ENCODE measurements at places on chromosomes 3 and 15. TPM values are rescaled to one million over a fixed set of nuclear protein-coding genes. Genes with fewer than 3 reads are reported as not detected.

The SERPINI2 gene
- total RNA-seq = not detected

The DNAJB8 gene
- not detected for total RNA-seq

The TJP1 gene
- total RNA-seq = 47.2 TPM

The EFCC1 gene
- 0.26 TPM for total RNA-seq

The PRICKLE2 gene
- total RNA-seq = 6.7 TPM

The PLSCR2 gene
- not detected for total RNA-seq

The SUSD5 gene
- total RNA-seq = 0.84 TPM

The ALS2CL gene
- total RNA-seq = 3.8 TPM

DNA sequence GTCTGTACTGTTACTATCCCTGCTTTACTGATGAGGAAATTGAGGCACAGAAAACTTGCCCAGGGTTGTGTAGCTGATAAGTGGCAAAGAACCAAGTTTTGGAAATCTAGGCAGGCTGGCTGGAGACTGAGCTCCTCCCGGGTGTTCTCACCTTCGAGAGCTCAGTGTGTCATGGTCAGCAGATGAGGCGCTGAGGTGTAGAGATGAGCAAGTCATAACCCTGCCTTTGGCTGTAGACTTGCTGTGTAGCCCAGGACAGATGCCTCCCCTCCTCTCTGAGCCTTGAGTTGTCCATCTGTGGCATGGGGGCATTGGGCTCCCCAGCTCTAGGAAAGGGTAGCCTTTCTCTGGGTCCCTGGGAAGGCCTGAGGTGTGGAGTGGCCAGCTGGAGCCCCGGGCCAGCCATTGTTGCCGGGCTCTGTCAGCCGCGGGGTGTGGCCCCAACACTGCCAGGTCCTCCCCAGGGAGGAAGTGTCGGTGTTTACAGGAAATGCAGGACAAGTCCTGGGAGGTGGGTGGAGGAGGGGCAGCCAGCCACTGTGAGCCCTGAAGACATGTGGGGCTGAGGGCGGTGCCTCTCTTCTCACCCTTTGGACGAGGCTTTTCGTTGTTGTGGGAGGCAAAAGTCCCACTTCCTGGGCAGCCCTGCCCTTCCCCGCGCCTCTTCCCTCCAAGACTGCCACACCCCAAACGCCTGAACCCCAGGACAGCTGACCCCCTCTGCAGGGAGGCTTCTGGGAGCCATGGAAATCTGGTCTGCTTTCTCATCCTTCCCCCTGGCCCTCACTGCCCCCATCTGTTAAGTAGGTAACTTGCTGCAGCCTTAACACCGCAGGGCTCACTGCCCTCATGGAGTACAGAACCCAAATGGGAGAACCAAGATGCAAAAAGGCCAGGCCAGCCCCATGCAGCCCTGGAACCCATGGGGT is 29.1 kb downstream of the FGD5 start:
- no peaks in the 10 kb centered on the region for H3K27me3 ChIP-seq
- peak overlapping the region; percentile 71 for H3K27ac ChIP-seq
- no peak overlapping the region for H3K4me3 ChIP-seq
- peaks cover 6% of the 10 kb centered on the region for H3K4me1 ChIP-seq

GRCh38 chr3:12444582-12445471 is 39.5 kb upstream of the TSEN2 start:
- H3K27me3 ChIP-seq = peaks cover 17% of the 10 kb centered on the region
- no peaks in the 10 kb centered on the region for H3K4me1 ChIP-seq
- H3K27ac ChIP-seq = no peak overlapping the region
- DNase-seq = no peak

- no peaks in the 10 kb centered on the region for H3K36me3 ChIP-seq
- peaks cover 35% of the 10 kb centered on the region for H3K4me1 ChIP-seq
- H3K4me3 ChIP-seq = no peak overlapping the region
- peak; percentile 29 for DNase-seq
- H3K27ac ChIP-seq = peak overlapping the region; percentile 68
These were observed 280.0 kb upstream of the P2RY1 start for GRCh38 chr3:152554980-152555379.

DNA sequence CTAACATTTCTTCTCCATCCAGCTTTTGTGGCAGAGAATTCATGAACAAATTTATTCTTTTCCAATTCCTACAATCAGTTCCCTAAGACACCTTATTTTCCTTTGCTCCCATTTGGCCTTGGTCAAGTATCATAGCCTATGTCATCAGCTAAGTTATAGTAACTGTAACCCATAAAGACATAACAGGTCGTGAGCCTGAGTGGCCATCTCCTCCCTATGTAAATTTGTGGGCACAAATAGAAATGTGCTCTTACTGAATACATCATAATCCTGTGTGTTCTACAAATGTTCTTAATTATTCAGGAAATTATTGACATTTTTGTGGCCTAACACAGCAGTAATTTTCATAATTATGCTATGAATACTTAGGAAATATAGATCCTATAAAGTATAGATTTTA is 108.9 kb upstream of the ZNF717 start:
- no peak overlapping the region for H3K4me3 ChIP-seq
- no peaks in the 10 kb centered on the region for H3K27me3 ChIP-seq
- no peaks in the 10 kb centered on the region for H3K4me1 ChIP-seq
- H3K36me3 ChIP-seq = no peaks in the 10 kb centered on the region
- no peak for DNase-seq

- H3K36me3 ChIP-seq = no peaks in the 10 kb centered on the region
- no peaks in the 10 kb centered on the region for H3K27me3 ChIP-seq
- DNase-seq = peak; percentile 43
- H3K4me1 ChIP-seq = peaks cover 5% of the 10 kb centered on the region
- H3K27ac ChIP-seq = peak overlapping the region; percentile 36
These were observed 8.0 kb upstream of the ACAP2 start for GRCh38 chr3:195450731-195451229.

GRCh38 chr15:65583701-65584100 is 27.2 kb downstream of the INTS14 start:
- no peak overlapping the region for H3K4me3 ChIP-seq
- H3K36me3 ChIP-seq = no peaks in the 10 kb centered on the region
- H3K4me1 ChIP-seq = no peaks in the 10 kb centered on the region
- DNase-seq = no peak
- H3K27ac ChIP-seq = no peak overlapping the region

- H3K4me3 ChIP-seq = no peak overlapping the region
- H3K27ac ChIP-seq = no peak overlapping the region
- H3K27me3 ChIP-seq = no peaks in the 10 kb centered on the region
These were observed 384.4 kb upstream of the C2CD4B start for GRCh38 chr15:62549345-62549970.

DNA sequence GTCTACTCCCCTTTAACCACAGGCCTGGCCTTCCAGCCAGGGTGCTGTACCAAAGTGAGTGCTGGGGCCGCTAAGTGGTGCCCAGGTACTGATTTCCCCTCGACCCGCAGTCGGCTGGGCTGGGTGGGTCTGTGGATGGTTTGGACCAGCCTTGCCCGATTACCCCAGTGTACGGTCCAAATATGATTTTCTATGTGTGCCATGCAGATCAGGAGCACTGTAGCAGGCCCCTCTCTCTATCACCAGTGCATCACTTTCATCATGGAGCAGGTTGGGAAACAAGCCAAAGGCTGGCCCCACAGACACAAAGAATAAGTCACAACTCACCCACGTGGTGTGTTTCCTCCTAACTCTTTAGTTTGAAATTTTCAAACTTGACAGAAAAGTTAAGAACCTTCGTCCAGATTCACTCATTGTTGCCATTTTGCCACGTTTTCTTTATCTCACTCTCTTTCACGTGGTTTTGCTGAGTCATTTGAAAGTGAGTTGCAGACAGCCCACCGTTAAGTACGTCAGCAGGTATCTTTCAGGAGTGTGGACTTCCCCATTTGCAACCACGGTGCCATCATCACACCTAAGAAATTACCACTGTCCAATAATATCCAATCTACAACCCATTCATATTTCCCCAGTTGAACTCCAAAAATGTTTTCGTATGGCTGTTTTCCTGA is 37.0 kb downstream of the ZNF710 start:
- no peak overlapping the region for H3K4me3 ChIP-seq
- H3K27me3 ChIP-seq = no peaks in the 10 kb centered on the region
- peaks cover 41% of the 10 kb centered on the region for H3K4me1 ChIP-seq
- H3K36me3 ChIP-seq = no peaks in the 10 kb centered on the region

DNA sequence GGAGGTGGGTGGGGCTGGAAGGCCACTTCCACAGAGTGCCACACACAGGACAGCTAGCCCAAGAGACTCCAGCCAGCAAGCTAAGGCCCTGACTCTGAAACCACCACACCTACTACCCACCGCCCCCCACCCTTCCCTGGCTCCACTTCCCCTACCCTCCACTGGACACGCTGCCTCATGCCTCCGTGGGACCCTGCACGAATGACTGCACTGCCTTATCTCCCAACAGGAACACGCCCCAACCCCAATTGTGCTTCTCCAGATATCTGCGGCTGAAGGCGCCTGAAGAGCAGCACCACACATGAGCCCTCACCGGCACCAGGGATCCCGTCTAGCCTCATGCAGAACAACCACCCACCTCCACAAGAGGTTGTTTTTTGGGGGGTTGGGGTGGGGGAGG is 2.7 kb downstream of the LINGO1 start:
- DNase-seq = no peak
- no peaks in the 10 kb centered on the region for H3K36me3 ChIP-seq
- no peaks in the 10 kb centered on the region for H3K4me1 ChIP-seq

DNA sequence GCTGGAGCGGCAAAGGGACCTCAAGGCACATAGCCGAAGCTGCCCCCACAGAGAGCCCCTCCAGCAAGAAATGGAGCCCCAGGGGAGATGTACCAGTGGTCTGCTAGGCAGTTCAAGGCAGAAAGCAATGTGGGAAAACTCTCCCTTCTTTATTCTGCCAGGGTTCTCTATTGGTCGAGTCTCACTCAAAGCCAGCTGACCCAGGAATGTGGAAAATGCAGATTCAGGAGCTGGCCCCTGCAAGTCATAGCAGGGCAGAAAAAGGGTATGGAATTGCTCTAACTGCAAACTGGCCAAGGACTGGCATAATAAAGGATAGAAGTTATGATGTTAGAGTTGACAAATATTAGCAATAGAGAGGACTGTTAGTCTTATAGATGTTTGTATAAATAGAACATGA is 4.0 kb upstream of the TOPAZ1 start:
- no peak overlapping the region for H3K4me3 ChIP-seq
- no peak for DNase-seq
- no peaks in the 10 kb centered on the region for H3K27me3 ChIP-seq
- no peaks in the 10 kb centered on the region for H3K36me3 ChIP-seq

DNA sequence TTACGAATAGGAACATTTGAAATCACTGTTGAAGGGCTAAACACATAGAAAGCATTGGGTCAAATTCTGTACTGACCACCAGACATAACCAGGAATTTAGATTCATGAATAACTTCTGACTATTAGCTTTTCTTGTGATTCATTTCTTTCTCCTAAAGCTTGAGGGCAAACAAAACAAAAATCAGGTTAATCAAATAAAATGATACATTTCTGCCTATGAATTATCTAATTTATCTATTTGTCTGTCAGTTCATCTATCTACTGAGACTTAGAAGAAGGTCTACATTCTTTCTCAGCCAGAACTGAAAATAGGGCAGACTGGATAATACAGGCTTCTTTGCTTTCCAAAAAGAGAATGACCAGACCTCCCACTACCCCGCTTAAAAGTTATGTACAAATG is 65.9 kb upstream of the ST3GAL6 start:
- no peak overlapping the region for H3K4me3 ChIP-seq
- DNase-seq = no peak
- no peaks in the 10 kb centered on the region for H3K4me1 ChIP-seq
- H3K27ac ChIP-seq = no peak overlapping the region

DNA sequence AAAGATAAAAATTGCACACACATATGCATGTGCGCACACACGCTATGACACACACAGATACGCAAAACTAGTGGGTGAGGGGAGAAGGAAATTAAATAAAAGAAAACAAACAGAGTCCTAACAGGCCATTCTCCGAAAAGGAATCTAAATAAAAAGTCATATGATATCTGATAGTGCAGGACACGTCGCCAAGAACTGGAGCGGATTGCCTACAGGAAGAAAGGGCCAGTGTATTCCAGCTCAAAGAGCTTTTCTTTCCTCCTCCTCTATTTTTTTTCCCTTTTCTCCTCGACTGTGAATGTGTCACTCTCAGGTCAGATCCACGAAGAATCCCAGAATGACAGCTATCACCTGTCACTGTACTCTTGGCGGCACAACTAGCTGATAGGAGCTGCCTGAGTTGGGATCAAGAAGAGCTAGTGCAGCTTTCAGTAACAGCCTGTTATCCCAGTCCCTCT is 157.8 kb downstream of the TIGIT start:
- no peaks in the 10 kb centered on the region for H3K27me3 ChIP-seq
- H3K27ac ChIP-seq = peak overlapping the region; percentile 81
- peaks cover 83% of the 10 kb centered on the region for H3K4me1 ChIP-seq
- no peaks in the 10 kb centered on the region for H3K36me3 ChIP-seq

DNA sequence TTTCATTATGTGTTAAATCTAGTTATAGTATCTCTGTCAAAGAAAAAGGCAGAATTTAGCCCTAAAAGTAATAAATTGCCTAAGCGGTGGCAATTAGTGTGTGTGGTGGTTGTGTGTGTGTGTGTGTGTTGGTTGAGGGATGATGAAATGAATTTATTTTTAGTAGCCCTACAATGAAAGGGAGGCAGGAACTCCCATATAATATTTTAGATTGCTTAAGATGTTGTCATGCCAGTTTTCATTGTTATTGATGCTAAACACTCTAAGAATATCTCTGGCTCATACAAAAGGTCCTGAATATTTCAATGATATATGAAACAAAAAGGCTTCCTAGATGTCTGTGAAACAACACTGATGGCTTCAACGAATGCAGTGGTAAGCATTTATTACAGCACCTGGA is 140.6 kb upstream of the TBC1D5 start:
- DNase-seq = no peak
- H3K4me1 ChIP-seq = no peaks in the 10 kb centered on the region
- H3K36me3 ChIP-seq = no peaks in the 10 kb centered on the region
- H3K27ac ChIP-seq = no peak overlapping the region

DNA sequence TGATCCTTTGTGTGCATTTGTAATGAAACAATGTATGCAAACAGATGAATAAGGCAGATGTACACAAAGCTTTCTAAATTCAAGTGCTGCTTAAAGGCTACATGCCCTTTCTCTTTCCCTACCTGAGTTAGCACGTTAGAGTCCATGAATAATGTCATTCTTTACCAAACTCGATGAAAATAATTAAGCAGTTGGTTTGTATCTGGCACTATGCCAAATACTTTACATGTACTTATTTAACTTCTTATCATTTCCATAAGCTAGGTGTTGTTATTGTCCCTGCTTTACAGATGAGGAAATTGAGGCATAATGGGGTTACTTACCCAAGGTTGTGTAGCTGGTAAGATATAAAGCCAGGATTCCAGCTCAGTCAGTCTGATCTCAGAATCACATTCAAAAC is 2.4 kb downstream of the GPR171 start:
- no peak for DNase-seq
- H3K4me1 ChIP-seq = no peaks in the 10 kb centered on the region
- no peak overlapping the region for H3K27ac ChIP-seq

DNA sequence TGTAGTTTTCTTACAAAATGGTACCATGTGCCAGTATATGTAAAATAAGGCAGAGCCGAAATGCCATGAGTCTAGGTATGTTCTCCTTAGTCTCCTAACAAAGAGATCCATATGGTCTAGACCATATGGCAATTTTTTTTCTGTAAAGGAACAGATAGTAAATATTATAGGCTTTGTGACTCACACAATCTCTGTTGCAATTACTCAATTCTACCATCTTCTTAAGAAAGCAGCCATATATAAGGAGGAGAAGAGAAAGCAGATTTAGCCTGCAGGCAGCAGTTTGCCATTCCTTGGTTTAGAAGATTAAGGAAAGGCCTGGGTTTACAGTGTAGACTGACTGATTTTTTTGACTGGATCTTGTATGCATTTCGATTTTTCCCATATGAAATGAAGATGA is 16.3 kb upstream of the BBX start:
- no peak overlapping the region for H3K4me3 ChIP-seq
- no peak overlapping the region for H3K27ac ChIP-seq
- H3K4me1 ChIP-seq = no peaks in the 10 kb centered on the region
- H3K27me3 ChIP-seq = no peaks in the 10 kb centered on the region
- no peak for DNase-seq

GRCh38 chr3:72085036-72085435 is 300.1 kb upstream of the PROK2 start:
- no peak overlapping the region for H3K4me3 ChIP-seq
- no peaks in the 10 kb centered on the region for H3K27me3 ChIP-seq
- H3K4me1 ChIP-seq = no peaks in the 10 kb centered on the region
- no peaks in the 10 kb centered on the region for H3K36me3 ChIP-seq
